T-cell (primary cell): ENCODE measurements at places on chromosomes 6 and 20.

- DNase-seq, result no peak
These were observed 1.7 kb downstream of the KCNK15 start for GRCh38 chr20:44747166-44748004.

DNA sequence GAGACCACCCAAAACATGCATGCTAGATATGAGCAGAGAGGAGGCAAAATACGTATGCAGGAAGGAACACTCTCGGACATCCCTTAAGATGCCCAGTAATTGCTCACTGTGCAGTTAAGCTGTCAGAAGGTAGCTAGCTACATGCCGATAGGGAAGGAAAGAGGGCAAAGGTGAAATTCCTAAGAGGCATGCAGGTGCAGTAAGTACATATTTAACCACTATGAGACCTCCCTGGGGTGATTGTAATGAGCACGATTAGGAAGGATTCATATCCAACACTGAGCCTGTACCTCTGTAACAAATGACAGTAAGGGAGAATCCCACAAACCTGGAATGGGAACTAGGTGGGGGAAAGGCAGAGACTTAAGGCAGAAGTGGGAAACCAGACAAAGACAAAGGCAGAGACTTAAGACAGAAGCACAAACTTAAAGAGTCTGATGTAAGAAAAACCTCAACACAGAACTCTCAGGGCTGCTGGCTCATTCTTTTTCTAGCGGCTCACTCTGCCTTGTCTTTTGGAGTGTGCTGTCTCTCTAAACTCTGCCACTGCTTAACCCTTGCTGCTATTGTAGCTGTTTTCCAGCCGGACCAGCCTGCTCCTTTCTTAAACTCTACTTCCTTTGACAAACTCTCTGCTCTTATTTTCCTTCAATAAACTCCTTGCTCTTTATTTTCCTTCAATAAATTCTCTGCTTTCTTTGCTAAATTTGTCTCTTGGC lies 148.1 kb downstream of the UBE3D start:
- DNase-seq, result no peak

- DNase-seq, result no peak
These were observed 26.4 kb downstream of the ABHD12 start for GRCh38 chr20:25364180-25364788.

- no peak for DNase-seq
These were observed 18.3 kb upstream of the ASF1A start for GRCh38 chr6:118875672-118876071.

- no peak for DNase-seq
These were observed 33.8 kb upstream of the TMEM244 start for GRCh38 chr6:129894921-129895320.

DNA sequence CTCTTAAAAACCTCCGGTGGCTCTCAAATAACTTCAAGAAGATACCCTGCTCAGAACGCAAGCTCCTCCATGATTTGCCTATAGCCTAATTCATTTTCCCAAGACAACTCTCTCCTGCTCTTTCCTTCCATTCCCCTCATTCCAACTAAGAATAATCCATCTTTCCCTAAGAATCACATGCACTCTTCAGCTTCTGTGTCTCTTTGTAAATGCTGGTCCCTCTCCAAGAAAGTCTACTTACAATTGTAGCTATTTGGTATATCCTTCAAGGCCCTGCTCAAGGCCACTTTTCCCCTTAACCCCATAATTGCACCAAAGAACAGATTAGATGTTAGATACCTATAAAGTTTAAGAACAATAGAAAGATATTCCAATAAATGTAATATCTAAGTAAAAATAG lies 7.4 kb upstream of the HEY2 start:
- DNase-seq, result no peak

DNA sequence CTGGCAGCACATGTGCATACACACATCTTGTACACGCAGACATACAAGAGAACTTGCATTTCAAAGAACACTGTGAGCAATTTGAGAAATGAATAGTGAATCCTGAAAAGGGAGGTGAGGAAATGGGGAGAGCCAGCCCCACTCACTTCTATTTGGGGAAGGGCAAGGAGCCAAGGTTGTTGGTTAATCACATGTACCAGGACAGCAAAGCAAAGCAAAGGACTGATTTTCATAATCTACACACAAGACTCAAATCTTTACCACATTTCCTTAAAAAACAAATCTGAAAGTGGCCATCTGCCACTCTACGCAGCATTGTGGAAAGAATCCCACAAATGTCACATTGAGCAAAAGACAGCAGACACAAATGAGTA lies 35.0 kb upstream of the KIF16B start:
- DNase-seq, result no peak

GRCh38 chr20:516799-517198 lies 26.8 kb downstream of the CSNK2A1 start:
- DNase-seq, result no peak

GRCh38 chr6:39947611-39948068 lies 13.4 kb upstream of the MOCS1 start:
- DNase-seq, result no peak

DNA sequence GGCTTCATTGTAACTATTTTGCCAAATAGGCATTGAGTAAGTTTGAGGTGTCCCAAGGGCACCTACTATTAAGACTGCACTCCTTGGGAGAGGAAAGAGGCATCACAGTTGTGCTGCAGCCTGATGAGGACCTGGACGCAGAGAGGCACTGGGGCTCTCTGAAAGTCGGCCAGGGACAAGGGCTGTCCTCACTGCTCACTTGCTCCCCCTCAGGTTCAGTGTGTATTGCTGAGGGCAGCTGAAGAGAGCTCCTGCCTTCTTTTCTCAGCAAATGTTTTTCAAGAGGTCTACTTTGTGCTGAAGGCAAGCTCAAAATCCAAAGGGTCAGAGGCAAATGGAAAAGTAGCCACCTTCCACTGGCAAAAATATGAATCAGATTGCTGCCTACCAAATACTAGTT lies 331.8 kb downstream of the RIMS1 start:
- no peak for DNase-seq

GRCh38 chr6:56434606-56435005 lies 187.2 kb upstream of the COL21A1 start:
- DNase-seq, result no peak
